ENCODE measurements at places on chromosomes 3 and 15.

DNA sequence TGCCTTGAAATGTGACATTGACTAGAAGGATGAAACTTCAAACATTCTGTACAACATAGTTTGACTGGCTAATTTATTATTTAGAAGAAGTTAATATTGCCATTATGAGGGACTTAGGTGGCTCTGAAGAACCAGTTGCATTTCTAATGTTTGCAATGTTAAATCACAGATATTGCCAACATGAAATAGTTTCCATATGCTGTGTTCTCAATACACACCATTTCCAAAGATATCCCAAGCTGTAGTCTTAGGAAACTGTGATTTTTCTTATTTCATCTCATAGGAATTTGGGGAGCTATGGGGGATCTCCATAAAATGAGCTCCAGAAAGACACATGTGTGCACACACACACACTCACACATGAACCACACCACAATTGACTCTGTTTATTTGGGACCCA lies 36.3 kb downstream of the ALG1L2 start:
- no peak for DNase-seq

DNA sequence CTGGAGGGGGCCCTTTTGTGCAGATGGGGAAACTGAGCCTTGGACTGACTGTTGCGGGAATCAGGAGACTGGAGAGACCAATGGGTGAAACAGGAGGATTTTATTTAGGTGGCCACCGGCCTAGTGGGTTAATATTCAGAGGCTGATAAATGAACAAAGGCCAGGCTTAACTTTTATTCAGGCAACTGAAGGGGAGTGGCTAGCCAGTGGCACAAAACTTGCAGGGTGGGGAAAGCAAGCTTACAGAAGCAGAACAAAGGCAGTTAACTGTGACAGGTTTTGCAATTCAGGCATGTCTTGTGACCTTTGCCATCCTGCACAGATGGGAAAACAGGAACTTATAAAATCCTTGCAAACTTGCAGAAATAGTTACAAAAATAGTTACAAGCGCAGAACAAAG lies 24.9 kb upstream of the ACAD9 start:
- no peak for DNase-seq

- DNase-seq, result no peak
Observed at GRCh38 chr3:24622138-24622537, 127.5 kb upstream of the THRB start.

GRCh38 chr15:74790080-74790916 lies 8.4 kb downstream of the CSK start:
- DNase-seq, result peak; percentile 66

GRCh38 chr15:70212286-70212962 lies 114.7 kb upstream of the TLE3 start:
- DNase-seq, result no peak

- DNase-seq, result no peak
Observed at GRCh38 chr15:28005004-28005527, 94.0 kb downstream of the OCA2 start.

- DNase-seq, result no peak
Observed at GRCh38 chr3:47145272-47145671, 18.6 kb downstream of the SETD2 start.

- no peak for DNase-seq
Observed at GRCh38 chr3:194606941-194607340, 26.3 kb downstream of the TMEM44 start.

DNA sequence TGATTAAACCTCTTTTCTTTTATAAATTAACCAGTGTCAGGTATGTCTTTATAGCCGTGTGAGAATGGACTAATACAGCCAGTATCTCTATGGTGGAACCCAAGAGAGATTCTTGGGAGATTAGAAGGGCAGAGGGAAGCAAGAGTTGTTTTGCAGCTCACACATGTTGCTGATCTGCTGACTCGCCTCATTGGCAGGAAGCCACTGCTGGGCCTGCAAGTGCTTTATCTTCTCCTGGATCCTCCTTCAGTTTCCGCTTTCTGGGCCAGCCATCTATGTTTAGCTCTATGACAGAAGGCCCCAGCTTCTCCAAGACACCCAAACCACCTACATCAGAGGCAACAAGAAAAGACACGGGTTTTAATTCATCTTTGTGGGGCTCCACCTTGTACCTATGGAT lies 23.4 kb upstream of the GALNT15 start:
- no peak for DNase-seq

DNA sequence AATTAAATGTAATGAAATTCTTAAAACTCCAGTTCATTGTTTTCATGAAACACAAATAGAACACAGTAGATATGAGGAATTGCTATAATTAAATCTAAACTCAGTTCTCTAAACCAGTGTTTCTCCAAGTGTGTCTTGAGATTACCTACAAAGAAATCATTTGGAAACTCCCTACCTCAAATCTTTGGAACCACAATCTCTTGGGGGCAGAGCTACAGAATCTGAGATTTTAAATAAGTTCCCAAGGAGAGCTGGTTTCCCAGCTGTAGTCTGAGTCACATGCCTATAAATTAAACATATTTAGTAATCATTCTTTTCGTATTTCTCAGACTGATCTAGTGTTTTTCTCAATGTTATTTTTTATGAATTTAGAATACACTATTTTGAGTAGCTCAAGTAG lies 17.0 kb upstream of the ACTC1 start:
- no peak for DNase-seq

- no peak for DNase-seq
Observed at GRCh38 chr3:176794406-176794805, 402.9 kb downstream of the TBL1XR1 start.

DNA sequence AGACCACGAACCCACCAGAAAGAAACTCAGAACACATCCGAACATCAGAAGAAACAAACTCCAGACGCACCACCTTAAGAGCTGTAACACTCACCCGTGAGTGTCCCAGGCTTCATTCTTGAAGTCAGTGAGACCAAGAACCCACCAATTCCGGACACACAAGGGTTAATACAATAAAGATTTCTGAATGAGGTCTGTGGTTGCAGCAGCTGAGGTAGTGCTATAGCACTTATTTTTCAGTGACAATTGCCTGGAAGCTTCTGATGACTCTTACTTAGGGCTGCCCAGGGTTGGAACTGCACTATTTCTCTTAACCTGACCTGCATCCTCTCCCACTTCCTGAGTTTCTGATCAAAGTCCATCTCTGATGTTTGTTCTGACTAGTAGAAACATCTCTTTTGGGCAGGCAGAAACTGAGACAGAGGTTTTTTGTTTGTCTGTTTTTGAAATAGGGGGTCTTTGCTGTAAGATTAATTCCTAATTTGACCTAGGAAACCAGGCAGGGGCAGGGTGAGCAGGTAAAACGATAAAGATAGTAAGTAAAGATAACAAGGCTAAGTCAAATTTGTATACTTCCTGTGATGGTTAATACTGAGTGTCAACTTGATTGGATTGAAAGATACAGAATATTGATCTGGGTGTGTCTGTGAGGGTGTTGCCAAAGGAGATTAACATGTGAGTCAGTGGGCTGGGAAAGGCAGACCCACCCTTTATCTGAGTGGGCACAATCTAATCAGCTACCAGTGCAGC lies 169.1 kb downstream of the GAP43 start:
- no peak for DNase-seq

DNA sequence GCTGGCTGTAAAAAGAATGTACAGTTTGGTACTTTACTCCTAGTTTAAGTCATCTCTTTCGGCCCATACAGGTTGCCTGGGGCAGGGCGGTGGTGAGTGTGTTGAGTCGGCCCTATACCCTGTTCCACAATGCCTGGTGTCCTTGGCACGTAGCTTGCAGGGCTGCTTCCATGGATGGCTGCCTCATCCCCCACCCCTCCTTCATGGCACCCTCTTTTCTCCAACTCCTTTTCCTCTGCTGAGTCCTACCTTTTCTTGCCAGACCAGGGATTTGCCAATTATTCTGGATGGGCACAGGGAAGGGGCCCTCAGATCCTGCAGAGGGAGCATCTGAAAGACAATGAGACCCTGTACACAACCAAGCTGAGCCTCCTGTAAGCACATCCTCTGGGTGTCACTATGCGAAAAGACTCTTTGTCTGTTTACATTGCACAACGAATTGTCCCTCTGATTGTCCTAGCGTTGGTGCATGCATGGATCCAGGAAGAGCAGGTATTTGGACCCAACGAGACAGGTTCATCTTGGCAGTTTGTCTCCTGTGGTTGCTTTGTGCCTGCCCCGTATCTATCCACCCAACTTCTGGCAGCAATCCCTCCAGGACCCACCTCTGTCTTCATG lies 73.6 kb upstream of the CGNL1 start:
- DNase-seq, result no peak

DNA sequence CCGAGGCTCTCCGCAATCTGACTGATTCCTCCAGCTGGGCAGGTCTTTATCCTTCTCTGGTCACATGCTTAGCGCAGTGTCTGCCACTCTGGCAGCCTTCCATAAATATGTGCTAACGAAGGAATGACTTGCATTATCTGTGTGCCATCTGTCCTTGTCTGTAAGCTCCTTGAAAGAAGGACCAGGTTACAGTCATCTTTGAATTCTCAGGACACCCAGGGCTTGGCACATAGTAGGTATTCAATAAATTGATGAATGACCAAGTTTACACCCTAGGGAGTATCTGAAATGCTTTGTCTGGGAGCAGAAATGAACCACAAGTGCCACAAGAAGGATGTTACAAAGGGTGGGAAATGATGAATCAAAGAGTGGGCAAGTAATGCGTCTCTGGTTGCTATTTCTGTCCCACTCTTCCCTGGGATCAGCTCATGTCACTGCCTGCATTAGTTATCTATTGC lies 16.5 kb upstream of the FAM3D start:
- no peak for DNase-seq

DNA sequence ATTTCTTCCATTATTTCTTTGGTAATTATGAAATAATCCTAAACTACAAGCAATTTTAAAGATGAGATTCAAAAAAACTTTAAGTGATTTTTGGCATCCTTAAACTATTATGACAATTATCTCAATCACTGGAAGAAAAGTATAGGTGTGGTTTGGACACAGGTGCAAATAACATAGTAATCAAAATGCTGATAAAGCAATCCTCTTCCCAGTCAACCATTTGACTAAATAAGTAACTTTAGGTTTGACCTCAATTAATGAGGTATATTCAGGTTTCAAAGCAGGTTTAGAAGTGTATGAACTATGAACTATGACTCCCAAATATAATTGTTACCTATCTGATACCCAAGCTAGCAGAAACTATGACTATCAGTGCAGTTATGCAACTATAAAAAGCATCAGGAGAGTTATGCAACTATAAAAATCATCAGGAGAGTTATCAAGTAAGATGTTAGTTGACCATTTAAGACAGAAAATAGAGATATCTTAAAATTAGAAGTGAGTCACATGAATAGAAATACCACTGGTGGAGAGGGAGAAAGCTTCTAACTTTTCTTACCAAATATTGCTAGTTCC lies 8.9 kb upstream of the CNTN3 start:
- no peak for DNase-seq

DNA sequence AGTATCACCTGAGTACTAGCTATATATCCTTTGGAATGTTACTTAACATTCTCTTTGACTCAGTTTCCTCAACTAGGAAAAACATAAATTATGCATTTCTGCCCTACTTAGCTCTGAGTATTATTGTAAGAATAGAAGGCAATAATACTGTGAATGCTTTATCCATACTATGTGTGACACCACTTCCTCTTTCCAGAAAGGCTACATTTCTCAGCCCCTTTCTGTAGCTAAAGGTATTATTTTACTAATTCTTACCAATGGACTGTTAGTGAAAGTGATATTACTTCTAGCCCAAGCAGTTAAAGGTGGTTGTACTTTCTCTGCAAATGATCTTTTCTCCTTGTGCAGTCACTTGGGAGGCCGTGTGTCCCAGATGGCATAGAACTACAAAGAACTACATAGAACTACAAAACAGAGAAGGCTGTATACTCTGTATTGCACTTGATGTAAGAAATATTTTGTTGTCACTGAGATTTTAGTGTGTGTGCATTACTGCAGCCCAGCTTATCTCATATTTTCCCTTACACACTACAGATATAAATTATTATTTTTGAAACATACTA lies 35.1 kb downstream of the MYH15 start:
- DNase-seq, result no peak

DNA sequence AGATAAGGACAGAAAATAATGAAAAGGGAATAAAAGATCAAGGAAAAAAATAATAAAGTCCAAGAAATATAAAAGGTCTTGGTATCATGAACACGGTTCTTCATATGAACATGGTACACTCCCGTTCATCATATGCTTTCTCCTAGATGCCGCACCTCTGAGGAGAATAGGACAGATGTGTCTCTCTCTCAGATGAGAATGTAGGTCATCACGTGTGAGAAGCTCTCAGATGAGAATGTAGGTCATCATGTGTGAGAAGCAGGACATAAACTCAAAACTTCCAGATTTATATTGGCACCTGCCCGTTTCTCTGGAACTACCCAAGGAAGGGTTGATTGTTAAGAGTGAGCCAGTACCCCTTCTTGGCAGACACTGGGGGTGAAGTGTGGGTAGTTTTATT lies 29.9 kb upstream of the IQCF6 start:
- no peak for DNase-seq

DNA sequence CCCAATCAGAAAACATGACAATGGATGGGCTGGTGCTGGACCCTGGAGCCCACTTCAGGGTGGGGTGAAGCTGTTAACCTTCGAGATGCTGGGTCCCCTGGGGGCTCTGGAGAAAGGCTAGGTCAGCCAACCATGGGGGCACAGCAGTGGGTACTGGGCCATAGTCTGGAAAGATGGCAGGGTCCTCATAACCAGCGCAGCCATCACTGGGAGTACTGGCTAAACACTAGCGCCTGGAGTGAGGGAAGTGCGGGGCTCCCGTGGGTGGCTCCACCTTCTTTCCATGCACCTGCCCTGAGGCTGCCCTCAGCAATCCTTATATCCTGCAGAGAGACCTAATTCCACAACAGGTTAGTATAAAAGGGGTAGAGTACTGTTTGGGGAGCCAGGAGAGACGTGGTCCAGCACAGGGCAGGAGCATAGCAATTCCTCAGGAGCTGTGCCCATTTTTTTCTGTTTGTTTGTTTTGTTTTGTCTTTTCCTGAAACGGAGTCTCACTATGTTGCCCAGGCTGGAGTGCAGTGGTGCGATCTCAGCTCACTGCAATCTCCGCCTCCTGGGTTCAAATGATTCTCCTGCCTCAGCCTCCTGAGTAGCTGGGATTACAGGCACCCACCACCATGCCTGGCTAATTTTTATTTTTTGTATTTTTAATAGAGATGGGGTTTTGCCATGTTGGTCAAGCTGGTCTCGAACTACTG lies 122.6 kb upstream of the MEF2A start:
- DNase-seq, result no peak

- no peak for DNase-seq
Observed at GRCh38 chr3:81958972-81959640, 197.7 kb upstream of the GBE1 start.

GRCh38 chr3:55532806-55533205 lies 45.7 kb upstream of the WNT5A start:
- DNase-seq, result no peak

GRCh38 chr3:52350416-52350815 lies 34.3 kb downstream of the DNAH1 start:
- no peak for DNase-seq

- no peak for DNase-seq
Observed at GRCh38 chr15:97459771-97460170, 500.7 kb upstream of the ARRDC4 start.

DNA sequence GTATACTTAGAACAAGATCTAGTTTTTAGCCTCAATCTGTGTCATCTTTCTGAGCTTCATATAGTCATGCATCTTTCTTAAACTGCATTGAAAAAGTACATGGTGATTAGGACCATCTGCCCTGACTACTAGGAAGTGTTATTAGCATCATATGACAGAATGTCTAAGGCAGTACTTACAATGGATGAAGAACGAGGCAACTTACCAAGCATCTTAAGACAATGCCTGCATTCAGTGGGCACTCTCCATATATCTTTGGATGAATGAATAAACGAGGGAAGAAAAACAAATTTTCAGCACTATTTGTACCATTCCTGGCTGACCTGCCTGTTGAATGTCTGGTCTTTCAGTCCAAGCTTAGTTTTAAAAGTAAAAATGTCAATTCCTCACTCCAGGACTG lies 185.4 kb upstream of the EPHA3 start:
- DNase-seq, result no peak
